ENCODE measurements at places on chromosomes 2 and 18.

GRCh38 chr2:203533676-203534591, 1.2 kb downstream of the RAPH1 start:
- DNase-seq, result no peak

GRCh38 chr2:240623531-240624010, 1.7 kb upstream of the GPR35 start:
- no peak for DNase-seq

GRCh38 chr2:106606652-106607051, 119.5 kb downstream of the CD8B2 start:
- no peak for DNase-seq

DNA sequence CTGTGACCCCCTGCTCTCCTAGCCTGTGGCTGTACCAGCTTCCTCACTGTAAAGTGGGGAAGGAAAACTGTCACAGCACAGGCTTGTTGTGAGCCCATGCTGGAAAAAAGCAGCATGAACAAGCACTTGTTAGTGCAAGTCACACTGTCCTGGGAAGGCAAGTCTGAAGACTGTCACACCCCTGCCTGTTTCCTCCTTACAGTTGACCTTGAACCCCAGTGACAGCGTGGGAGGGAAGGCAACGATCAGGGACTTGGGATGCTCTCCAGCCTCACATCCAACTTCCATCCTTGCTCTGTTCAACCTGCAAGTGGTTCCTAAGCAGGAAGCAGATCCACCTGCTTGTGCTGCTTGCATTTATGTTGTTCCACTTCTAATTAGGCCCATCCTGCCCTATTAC, 311.3 kb upstream of the KLHL29 start:
- no peak for DNase-seq

- no peak for DNase-seq
Measured at GRCh38 chr2:186531257-186531775, 45.3 kb downstream of the ZC3H15 start.

DNA sequence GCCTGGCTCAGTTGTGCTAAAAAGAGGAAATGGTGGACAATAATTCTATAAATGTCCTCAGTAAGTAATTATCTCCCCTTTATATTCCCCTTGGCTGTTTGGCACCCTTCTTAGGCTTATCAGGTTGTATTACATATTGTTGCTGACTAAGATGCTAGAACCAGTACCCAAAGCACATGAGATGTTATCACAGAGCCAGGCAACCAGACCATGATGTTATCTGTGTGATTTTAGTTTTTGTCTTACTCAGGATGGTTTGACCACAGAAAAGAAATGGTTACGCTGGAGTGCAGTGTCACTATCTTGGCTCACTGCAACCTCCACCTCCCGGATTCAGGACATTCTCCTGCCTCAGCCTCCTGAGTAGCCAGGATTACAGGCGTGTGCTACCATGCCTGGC, 15.2 kb downstream of the R3HDM1 start:
- no peak for DNase-seq

DNA sequence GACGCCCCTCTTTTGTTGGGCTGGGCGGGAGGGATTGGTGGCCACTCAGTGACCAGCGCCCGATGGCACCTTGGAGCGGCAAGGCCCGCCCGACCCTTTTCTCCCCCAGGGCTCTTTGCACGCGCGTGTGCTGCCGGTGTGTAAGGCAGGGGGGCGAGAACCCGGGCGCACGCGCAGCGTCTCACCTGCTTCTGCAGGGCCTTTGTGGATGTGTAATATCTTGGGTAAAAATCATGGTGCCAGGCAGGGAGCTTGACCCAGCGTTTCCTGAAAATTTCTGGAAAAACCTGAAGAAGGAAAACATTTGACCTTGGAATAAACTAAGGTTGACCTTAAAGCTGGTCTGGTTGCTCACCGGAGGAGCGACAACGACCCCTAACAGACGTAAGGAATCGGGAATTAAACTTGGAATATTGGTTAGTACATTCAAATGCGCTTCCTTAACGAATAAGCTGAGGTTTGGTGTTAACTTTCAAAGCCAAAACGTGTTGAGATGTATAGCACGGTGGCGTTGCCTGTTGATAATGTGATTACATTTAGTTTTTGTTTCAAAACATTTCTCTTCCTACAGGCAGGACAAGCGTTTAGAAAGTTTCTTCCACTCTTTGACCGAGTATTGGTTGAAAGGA, 438 bp downstream of the HSPE1 start:
- no peak for DNase-seq

DNA sequence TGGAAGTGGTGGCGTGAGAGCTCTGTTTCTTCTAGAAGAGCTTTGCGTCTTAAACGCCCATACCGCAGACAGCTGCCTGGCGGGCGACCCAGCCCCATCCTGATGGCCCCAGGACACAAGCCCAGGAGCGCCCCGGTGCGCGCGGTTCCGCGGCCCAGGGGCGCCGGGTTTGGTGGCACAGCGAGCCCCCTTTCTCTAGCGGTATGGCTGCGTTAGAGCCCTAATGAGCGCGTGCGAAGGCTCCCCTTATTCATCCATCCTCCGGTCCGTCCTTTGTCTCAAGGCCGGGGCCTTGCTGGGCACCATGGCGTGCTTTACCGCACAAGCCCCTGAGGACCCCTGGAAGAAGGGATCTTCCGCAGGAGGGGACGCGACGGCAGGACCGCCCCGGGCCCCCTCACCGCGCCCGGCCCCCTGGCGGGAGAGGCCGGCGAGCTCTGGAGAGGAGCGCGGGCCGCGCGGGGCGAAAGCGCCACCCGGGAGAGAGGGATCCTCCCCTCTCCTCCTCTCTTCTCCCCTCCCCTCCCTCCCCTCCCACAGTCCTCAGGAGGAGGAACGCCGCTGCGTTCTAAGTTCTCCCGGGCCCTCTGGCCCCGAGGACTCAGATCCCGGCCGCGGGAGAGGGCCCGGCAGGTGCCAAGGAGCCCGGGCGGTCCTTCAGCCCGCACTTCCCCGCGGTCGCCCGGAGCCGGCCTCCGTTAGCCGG, 626 bp upstream of the SLC1A4 start:
- no peak for DNase-seq

GRCh38 chr18:965921-966758, 61.5 kb downstream of the ADCYAP1 start:
- peak; percentile 3 for DNase-seq

DNA sequence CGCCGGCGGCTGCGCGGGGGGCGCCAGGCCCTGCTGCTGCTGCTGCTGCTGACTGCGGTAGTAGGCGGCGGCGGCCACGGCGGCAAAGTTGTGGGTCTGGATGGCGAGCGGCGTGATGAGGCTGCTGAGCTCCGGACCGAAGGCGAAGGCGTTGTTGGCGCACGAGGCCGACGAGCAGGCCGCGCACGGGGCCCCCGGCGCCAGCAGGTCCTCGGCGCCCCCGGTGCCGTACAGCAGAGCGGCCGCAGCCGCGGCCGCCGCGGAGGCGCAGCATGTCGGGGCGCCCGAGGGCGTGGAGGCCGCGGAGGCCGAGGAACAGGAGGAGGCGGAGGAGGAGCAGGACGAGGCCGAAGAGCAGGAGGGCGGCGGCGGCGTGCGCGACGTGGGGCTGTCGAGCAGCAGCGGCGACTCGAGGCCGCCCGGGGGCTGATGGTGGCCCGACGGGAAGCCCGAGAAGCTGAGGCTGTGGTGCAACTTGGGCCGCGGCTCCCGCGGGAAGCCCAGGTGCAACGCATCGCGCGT, 1.8 kb downstream of the ZFP36L2 start:
- DNase-seq, result no peak

DNA sequence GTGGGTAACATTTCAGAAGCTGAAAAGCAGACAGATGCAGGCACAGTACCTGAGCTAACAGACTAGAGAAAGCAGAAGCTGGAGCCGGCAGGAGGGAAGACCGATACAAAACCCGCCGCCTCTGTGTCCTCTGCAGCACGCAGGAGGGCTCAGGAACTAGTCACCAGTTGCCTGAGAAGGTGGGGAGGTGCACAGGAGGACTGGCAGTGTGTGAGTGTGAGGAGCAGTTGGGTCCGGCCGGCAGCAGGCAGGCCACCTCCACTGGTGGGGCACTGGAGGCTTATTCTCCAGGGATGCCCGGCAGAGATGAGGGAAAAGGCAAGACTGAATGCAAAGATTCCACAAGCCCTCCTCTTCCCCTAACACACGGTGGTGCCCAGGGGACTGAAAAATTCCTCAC, 18.2 kb downstream of the ERCC3 start:
- no peak for DNase-seq
